Stimulated activated CD4-positive, alpha-beta T cell treated with anti-CD3 and anti-CD28 coated beads, TNF-alpha, amount 100 ng/mL, for 24 hours (primary cell): ENCODE measurements at places on chromosomes 12 and 14.

DNA sequence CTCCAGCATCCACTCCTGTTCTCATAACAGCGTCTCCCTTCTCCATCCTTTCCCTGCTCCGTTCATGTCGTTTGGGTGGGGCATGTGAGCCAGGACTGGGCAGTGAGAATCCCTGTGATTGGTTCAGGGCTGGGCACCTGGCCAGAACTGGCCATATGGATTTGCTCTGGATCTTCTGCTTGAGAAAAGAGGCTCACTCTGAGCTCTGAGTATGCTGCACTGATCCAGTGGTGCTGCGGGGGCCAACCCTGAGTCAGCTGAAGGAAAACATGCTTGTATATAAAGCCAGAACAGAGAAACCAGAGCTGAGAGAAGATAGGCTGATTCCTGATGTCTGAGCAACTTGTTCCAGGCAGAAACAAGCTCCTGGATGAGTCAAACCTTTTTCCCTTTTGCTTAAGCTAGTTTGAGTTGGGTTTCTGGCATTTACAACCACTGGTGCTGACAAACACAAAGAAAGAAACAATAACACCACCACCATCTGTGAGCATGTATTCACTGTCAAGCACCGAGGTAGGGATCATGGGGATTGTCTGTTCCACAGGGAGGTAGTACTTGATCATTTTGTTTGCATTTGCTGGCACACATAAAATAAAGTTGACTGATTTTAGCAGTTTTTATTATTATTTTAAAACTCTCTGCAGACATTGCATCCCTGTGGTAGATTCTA, 14.0 kb upstream of the HPD start:
- DNase-seq, result peak; percentile 13

DNA sequence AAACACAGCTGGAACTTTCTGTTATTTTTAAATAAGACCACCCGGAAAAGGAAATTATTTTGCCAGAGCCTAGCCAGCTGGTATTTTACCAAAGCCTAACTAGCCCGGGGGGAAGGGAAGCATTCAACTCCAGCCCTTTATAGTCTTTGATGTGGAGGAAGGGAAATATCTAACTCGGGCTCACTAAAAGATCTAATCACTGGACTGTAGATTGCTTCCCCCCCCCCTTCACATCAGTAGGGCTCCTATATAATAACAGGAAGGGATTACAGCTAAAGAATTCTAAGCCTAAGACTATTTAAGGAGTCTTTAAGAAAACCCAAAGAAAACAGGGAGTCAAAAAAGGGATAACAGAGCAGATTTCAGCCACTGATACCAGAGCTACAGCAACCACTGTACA, 431.1 kb downstream of the KCNH5 start:
- no peak for DNase-seq

GRCh38 chr12:269191-269590, 6.6 kb upstream of the SLC6A13 start:
- no peak for DNase-seq

DNA sequence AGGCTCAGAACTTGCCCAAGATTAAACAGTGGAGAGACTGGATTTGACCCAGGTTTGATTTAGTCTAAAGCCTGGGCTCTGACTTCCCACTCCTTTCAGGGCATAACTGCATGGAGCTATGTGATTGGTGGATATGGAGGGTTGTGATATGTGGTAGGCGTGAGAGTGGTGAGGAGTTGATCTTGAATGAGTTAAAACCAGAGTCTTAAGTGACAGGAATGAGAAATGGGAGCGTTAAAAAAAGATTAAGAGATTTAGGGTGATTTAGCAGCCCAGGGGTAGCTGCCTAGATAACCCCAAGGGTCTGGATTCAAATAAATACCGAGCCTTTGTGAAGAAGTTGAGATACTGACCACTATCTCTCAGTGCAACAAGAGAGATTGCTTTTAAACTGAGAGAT, 8.4 kb downstream of the SYNDIG1L start:
- no peak for DNase-seq

DNA sequence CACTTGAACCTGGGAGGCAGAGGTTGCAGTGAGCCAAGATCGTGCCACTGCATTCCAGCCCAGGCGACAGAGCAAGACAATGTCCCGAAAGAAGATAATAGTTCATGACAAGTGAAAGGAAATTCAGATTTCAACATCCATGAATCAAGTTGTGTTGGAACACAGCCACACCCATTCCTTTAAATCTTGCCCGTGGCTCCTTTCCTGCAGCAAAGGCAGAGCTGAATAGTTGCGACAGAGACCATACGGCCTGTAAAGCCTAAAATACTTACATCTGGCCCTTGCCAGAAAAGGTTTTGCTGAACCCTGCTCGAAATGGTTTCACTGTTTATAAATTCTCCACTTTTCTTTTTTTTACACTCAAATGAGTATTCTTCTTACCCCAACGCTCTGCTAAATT, 17.7 kb upstream of the ITPK1 start:
- DNase-seq, result no peak

- DNase-seq, result no peak
Observed at GRCh38 chr12:109559200-109559505, 14.2 kb downstream of the MMAB start.
